ENCODE measurements at places on chromosomes 13 and 19.

DNA sequence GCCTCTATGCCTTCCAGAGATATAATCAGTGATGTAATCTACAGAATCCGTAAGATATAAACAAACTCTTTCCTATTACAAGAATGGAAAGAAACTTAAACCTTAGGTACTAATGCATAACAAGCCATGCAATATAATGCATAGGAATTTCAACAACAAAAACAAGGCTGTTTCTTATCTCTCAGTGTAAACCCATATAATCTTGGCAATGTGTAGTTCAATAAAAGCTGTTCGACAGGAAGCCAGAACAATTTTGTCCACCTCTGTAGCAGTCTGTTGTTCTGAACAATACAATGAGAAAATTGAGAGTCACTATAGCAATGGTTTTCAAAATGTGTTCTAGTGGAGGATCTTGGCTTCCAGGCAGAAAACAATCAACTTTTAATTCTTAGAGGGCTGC lies 111.5 kb upstream of the FREM2 start:
- no peak for DNase-seq

GRCh38 chr19:5078182-5078581 lies 109.3 kb downstream of the KDM4B start:
- no peak for DNase-seq

- DNase-seq = peak; percentile 49
These were observed 3.9 kb upstream of the TTC9B start for GRCh38 chr19:40221858-40222619.

- no peak for DNase-seq
These were observed 6.9 kb downstream of the ZNF221 start for GRCh38 chr19:43957891-43958290.

GRCh38 chr13:46104868-46105267 lies at the start of gene CPB2:
Gene CPB2, minus strand, starts transcription at chr13:46105033. Its CDS starts 24 bp downstream, at chr13:46105009.
- DNase-seq = no peak

GRCh38 chr19:47581605-47582319 lies 8.8 kb upstream of the ZNF541 start:
- DNase-seq = no peak

DNA sequence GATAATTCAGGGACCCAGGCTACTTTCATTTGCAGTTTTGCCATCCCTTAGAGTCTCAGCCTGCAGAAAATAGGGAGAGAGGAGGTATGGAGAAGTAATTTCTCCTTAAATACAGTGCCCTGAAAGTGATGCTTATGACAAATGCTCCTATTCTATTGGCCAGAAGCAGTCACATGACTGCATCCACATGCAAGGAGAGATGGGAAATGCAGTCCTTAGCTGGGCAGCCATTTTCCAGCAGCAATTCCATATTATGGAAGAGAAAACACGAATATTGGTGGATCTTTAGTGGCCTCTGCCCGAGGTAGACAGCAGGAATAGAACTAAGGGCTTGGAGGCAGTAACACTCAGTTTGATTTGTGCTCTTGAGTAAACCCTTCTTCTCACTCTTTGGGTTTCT lies 39.4 kb downstream of the VAV1 start:
- no peak for DNase-seq

DNA sequence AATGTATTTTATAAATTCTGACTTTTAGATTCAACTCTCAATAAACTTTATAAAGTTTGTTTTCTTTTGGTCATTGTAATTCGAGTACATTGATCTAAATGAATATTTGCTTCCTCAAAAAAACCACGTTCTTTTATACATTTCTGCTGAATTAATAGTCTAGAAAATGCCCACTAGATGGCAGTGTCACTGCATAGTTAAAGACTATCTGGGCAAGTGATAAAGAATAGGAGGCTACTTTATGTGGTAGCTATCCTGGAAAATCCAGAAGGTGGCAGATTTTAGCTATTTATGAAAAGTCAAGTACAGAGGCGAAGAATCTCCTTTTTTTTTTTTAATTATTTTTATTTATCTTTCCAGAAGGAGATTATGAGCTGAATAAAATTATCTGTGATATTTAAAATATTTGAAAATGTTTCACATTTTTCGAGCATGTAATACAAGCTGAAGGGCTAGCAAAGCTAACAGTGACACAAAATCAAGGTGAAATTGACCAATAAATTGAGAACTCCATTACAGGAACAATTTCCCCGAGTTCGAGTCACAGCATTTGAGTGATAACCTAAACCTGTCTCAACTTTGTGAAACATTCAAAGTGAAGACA lies 221.8 kb downstream of the OLFM4 start:
- no peak for DNase-seq

GRCh38 chr13:45482571-45483173 lies 17.9 kb downstream of the COG3 start:
- DNase-seq = no peak

DNA sequence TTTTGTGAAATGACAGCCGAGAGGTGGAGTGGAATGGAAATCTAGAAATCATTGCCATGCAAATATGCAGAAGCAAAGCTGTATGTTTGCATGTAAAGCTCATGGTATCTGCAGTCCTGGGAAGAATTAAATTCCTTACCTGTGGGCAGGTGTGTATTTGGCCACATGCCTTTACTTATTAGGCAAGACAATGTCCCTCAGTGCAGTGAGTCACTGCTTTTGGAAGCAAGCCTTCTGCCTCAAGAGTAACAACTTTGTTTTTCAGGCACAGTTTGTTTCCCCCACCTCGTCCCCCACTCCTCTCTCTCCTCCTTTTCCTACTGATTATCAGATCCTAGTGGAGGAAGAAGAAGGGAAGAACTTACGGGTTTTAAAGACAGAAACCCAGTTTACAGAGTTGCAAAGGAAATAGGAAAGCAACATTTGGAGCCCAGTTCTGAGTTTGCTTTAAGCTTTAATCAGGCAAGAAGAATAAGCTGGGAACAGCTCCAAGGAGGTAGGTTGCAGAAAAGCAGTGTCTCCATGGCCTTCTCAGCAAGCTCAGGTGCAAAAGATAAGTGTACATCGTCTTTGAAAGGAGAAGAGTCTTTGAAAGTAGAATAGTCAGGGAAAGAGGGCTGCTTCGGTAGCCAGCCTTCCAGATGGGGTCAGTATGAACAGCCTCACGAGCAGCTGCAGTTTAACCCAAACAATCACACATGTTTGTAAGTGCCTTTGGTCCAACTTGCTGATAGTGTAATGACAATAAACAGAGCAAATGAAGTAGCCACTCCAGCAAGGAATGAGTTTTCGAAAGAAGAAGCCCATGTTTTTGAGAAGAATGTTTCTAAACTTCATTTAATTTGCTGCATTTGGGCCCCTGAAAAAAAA lies 190.1 kb downstream of the KLF5 start:
- DNase-seq = no peak

- no peak for DNase-seq
These were observed 81.2 kb downstream of the WDFY2 start for GRCh38 chr13:51665456-51665855.

GRCh38 chr19:42468273-42468796 lies 25.6 kb upstream of the CXCL17 start:
- no peak for DNase-seq

DNA sequence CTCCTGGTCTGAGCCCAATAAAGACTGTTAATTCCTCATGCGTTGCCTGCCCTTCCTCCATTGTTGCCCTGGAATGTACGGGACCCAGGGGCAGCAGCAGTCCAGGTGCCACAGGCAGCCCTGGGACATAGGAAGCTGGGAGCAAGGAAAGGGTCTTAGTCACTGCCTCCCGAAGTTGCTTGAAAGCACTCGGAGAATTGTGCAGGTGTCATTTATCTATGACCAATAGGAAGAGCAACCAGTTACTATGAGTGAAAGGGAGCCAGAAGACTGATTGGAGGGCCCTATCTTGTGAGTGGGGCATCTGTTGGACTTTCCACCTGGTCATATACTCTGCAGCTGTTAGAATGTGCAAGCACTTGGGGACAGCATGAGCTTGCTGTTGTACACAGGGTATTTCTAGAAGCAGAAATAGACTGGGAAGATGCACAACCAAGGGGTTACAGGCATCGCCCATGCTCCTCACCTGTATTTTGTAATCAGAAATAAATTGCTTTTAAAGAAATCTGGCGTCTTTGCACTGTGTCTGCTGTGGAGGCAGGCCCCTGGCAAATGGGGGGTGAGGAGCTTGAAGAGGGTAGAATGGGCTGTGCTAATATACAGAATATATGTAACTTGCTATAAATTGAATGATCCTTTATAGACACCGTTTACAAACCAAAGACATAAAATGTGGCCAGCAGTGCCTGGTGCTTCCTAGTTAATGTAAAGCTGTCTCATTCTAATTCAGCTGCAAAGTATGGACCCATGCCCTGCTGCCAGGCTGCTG lies 4.2 kb upstream of the RPS11 start:
- DNase-seq = no peak

GRCh38 chr13:97866346-97866745 lies 87.1 kb upstream of the IPO5 start:
- no peak for DNase-seq

GRCh38 chr19:58328999-58329398 lies 2.2 kb downstream of the ZSCAN22 start:
- DNase-seq = no peak

DNA sequence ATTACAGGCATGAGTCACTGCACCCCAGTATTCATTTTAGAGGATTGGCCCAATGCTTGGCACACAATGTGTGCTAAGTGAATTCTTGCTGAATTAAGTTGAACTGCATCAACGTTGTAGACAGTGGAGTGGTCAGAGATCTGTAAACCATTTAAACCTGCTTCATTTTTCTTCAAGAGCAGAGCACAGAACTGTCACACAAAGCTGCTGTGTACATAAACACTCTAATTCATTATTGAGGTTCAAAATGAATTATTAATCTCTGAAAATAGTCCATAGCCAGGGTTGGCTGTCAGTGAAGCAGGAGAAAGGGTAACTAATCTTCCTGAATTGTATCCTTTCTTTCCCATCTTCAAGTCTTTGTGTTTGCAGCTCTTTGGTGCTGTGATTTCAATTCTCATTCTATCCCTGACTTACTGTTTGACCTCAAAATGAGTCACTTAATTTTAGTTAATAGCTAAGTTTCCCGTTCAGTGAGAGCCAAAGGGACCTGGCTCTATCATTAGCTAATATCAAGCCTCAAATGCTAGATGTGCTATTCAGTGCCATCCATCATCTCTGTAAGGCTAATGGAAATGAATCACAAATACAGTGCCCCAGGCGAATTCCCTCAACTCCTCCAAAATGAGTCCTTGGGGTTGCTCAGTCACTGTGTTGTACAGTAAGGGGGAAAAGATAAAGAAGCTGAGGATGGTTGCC lies 77.0 kb upstream of the TSC22D1 start:
- DNase-seq = no peak

GRCh38 chr13:63327584-63327983 lies 1911.9 kb upstream of the PCDH20 start:
- no peak for DNase-seq

DNA sequence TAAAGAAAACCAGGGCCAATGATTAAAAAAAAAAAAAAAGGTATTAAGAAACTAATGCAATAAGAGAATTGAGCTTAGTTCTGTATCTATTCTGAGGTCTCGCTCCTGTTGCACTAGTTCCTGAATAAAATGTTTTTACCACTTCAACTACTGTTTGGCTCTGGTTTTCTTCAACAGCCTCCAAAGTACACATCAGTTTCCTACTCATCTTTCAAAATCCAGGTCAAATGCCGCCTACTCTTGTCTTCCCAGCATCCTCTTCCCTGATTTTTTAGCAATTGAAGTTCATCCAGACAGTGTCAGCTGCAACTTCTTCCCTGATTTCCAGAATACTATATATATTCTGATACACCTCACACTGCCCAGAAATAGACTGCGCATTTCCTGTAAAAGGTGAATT lies 1.4 kb upstream of the RCBTB1 start:
- no peak for DNase-seq

DNA sequence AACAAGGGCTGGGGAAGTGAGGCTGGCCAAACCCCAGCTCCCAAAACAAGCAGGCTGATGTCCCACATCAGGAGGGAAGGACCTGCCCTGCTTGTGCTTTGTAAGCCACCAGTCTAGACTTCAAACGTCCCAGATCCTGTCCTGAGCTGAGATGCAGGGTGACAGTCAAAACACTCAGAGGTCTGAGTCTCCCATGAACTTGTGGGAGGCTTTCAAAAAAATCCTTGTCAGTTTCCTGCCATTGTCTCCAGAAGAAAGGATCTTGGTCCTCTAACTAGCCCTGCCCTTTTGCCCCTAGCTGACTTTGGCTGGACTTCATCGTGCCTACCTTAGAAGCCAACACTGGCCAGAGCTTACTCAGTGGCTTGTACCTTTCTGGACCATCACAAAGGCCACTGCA lies 43.3 kb downstream of the DZIP1 start:
- DNase-seq = no peak

DNA sequence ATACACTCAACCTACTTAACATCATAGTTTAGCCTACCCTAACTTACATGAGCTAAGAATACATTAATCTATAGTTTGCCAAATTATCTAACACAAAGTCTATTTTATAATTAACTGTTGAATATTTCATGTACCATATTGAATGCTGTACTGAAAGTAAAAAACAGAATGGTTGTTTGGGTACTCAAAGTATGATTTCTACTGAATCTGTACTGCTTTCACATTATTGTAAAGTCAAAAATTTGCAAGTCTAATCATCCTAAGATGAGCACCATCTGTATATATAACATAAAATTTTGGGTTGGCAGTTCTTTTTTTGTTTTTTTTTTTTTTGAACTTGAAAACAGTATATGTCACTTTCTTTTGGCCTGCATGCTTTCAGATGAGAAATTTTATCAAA lies 1212.6 kb downstream of the SLITRK5 start:
- no peak for DNase-seq

DNA sequence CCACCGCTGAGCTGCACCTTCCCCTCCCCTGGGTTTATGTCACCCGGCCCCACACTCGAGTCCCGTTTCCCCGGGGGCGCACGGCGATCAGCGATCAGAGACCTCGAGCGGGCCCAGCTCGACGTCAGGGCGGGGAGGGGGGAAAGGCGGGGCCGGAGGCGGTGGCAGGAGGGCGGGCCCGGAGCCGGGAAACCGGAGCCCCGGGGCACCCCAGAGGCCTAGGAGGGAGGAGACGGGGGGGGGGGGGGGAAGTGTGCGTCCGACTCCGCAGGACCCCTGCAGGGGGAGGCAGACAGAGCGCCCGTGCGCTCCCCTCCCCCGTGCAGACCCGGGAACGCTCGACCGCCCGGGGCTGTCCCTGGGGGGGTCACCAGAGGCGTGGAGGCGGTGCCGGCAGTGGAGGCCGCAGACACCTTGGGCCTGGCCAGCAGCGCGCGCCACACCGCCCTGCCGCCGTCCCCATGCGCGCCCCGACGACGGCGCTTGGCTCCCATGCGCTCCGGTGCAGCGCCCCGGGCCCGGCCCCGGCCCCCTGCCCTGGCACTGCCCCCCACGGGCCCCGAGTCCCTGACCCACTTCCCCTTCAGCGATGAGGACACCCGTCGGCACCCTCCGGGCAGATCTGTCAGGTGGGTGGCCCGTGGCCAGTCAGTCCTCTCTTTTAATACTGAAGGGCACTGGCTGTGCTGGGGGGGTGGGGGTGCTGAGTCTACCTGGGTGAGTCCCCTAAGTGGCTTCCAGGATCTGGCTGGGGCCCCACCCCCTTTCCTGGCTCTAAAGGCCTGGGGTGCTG lies 11.8 kb downstream of the PDE4A start:
- peak; percentile 45 for DNase-seq

GRCh38 chr13:113332615-113333014 lies 31.3 kb downstream of the GRTP1 start:
- no peak for DNase-seq

Data from stimulated activated CD4-positive, alpha-beta T cell treated with anti-CD3 and anti-CD28 coated beads, Interleukin-15, amount 100 ng/mL, for 1 hour (primary cell).